Left renal pelvis (tissue), 4 donors: ENCODE measurements at places on chromosomes 4 and X. TPM values are rescaled to one million over a fixed set of nuclear protein-coding genes. Genes with fewer than 3 reads are reported as not detected.

Gene SERTM2
- not detected for polyA plus RNA-seq

Gene USP51
- polyA plus RNA-seq: 6.6 TPM

Gene ABRAXAS1
- polyA plus RNA-seq: 27.6 TPM

Gene GSX2
- not detected for polyA plus RNA-seq

Gene BANK1
- polyA plus RNA-seq: 3.4 TPM

Gene AFF1
- polyA plus RNA-seq: 48.9 TPM

Gene AKAP4
- 0.11 TPM for polyA plus RNA-seq

Gene CHRDL1
- 11.5 TPM for polyA plus RNA-seq

Gene AKAP14
- 0.76 TPM for polyA plus RNA-seq

Gene CAPN6
- polyA plus RNA-seq: 27.9 TPM

Gene ADGRL3
- 29.3 TPM for polyA plus RNA-seq

Gene USP27X
- 13.7 TPM for polyA plus RNA-seq

GRCh38 chr4:98555798-98556445 is 102.5 kb downstream of the TSPAN5 start:
- DNase-seq: no peak

DNA sequence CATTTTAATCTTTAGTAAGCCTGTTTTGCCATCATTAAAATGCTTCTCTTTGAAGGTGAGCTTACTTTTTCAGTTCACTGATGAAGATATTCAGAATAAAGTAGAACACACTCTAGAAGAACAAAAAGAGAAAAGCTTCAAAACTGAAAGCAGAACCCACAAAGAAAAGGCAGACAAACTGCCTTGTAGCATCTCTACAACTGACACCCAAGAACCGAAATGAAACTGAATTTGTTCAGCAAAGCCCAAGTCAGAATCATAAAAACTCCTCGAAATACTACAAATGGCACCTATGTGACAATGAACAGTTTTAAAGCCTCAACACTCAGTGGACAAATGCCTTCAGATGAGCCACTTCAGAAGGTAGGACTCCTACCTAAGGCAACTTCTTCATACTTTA is 83.6 kb downstream of the MAML3 start:
- DNase-seq: no peak

- DNase-seq: no peak
Observed at GRCh38 chr4:16726368-16727050, 171.9 kb downstream of the LDB2 start.

DNA sequence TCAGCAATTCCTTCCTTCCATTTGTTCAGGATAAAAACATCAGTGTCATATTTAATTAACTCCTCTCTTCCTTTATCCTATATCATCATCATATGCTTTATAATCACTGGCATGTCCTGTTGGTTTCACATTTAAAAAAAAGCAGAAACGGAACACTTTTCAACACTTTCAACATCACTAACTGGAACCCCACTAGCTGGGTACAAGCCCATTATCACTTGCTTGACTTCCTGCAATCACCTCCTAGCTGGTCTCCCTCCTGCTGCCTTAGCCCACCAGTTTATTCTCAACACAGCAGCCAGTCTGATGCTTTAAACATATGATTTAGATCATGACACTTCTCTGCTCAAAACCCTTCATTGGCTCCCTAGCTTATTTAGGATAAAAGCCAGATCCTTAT is 116.4 kb upstream of the LSM6 start:
- DNase-seq: no peak

GRCh38 chr4:2930135-2930757 is 33.0 kb downstream of the NOP14 start:
- DNase-seq: no peak

DNA sequence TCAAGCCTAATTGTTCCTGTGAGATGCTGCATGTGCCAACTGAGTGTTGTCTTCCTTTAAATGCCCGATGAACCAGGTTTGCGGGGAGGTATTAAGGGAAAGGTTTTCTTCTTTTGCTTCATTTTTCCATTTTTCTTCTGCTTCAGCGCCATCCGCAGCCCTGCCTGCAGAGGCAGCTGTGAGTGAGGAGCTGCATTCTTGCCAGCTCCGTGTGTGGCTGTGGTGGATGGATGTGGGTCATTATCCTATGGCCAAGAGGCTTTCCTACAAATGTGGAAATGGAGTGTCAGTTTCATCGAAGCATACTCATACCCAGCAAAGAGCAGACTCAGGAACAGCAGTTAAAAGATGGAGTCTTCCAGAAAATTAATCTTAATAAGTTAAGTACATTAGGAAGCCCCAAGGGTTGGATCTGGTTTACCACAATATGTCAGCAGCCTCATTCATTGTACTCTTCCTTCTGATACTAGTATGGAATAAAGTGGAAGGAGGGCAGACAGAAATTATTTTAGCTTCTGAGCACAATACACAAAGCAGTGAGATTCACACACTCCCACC is 37.6 kb downstream of the TNIP3 start:
- DNase-seq: no peak

GRCh38 chr4:173381610-173382009 is 10.9 kb downstream of the SAP30 start:
- DNase-seq: no peak

DNA sequence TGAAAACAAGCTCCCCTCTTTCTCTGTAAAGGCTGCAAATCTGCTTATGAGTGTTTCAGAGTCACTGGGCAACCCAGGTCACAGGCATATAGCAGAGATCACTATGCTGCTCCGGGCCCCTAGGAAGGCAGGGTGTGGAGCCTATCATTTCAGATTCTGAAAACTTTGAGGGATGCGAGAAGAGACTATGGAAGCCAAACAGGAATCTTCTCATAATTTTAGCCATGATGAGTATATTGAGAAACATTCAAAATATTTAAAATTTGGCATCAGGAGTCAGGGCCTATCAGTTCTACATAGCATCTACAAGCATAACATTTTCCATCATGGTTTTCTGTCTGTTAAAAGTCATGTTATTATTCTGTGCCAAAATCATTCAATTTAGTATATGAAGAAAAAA is 61.7 kb upstream of the ATXN3L start:
- no peak for DNase-seq

DNA sequence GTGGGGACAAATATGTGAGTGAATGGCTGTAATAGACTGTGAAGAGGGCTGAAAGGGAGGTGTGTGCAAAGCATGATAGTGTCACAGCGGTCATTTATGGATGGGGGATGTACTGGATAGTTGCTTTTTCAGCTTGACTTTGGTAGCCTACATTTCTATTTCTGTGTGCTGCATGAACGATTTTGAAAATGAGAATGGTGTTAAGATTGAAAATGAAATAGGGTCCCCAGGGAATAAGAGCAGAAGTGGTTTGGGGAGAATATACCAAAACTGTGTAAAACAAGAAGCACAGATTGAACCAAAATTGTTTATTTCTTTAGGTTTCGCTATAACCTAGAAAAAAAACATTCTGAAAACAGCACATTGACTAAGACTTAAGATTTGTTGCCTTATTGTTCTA is 58.8 kb upstream of the CLNK start:
- DNase-seq: no peak

GRCh38 chr4:176927117-176927516 is 134.4 kb upstream of the VEGFC start:
- DNase-seq: no peak
